ENCODE measurements at places on chromosomes 3 and 15. TPM values are rescaled to one million over a fixed set of nuclear protein-coding genes. Genes with fewer than 3 reads are reported as not detected.

The TF gene
- polyA plus RNA-seq = 22.5 TPM

The KCNAB1 gene
- 2.5 TPM for polyA plus RNA-seq

The OR4F15 gene
- polyA plus RNA-seq = not detected

The C3orf70 gene
- polyA plus RNA-seq = 10.2 TPM

The ZMAT3 gene
- 5.3 TPM for polyA plus RNA-seq

The CRABP1 gene
- polyA plus RNA-seq = 16.9 TPM

The STARD9 gene
- polyA plus RNA-seq = 10.3 TPM

The ZMYND10 gene
- 0.99 TPM for polyA plus RNA-seq

The NLGN1 gene
- 3.6 TPM for polyA plus RNA-seq
